Liver (tissue), 10 donors: ENCODE measurements at places on chromosomes 7 and 10. TPM values are rescaled to one million over a fixed set of nuclear protein-coding genes. Genes with fewer than 3 reads are reported as not detected.

The LIPK gene
- polyA plus RNA-seq: not detected

The PRLHR gene
- polyA plus RNA-seq: not detected

The PLEKHS1 gene
- polyA plus RNA-seq: not detected

The LDB3 gene
- 0.15 TPM for polyA plus RNA-seq

The LFNG gene
- polyA plus RNA-seq: 0.22 TPM

The TET1 gene
- polyA plus RNA-seq: 0.33 TPM

The GPR26 gene
- not detected for polyA plus RNA-seq

The CHST15 gene
- 2.9 TPM for polyA plus RNA-seq

The OR2A12 gene
- not detected for polyA plus RNA-seq

The SPDYE5 gene
- polyA plus RNA-seq: not detected

The CYP26A1 gene
- polyA plus RNA-seq: 1.4 TPM

The PRSS2 gene
- 0.21 TPM for polyA plus RNA-seq

The SFRP4 gene
- 0.20 TPM for polyA plus RNA-seq

The PSD gene
- 0.84 TPM for polyA plus RNA-seq

The PNLIPRP3 gene
- not detected for polyA plus RNA-seq

The PITX3 gene
- not detected for polyA plus RNA-seq

The GJC3 gene
- 1.3 TPM for polyA plus RNA-seq

The NPTX2 gene
- 0.22 TPM for polyA plus RNA-seq

The RARRES2 gene
- polyA plus RNA-seq: 1,915 TPM

The AGMO gene
- 35.6 TPM for polyA plus RNA-seq

The AGR3 gene
- not detected for polyA plus RNA-seq

The ARPC1A gene
- polyA plus RNA-seq: 84.0 TPM

The SLC39A12 gene
- polyA plus RNA-seq: not detected

The PIK3CG gene
- polyA plus RNA-seq: 0.36 TPM

The ERV3-1 gene
- 5.4 TPM for polyA plus RNA-seq

The PDZD8 gene
- polyA plus RNA-seq: 9.3 TPM

The MRLN gene
- polyA plus RNA-seq: not detected

The CTAGE4 gene
- 1.4 TPM for polyA plus RNA-seq

The CPVL gene
- polyA plus RNA-seq: 13.7 TPM

The C1QL3 gene
- not detected for polyA plus RNA-seq
